Stimulated activated CD4-positive, alpha-beta T cell treated with anti-CD3 and anti-CD28 coated beads, Interleukin-4, amount 100 ng/mL, for 4 hours (primary cell): ENCODE measurements at places on chromosomes 3 and 15.
A peak's percentile ranks its signal among the peaks of the same experiment; 100 is the strongest.

DNA sequence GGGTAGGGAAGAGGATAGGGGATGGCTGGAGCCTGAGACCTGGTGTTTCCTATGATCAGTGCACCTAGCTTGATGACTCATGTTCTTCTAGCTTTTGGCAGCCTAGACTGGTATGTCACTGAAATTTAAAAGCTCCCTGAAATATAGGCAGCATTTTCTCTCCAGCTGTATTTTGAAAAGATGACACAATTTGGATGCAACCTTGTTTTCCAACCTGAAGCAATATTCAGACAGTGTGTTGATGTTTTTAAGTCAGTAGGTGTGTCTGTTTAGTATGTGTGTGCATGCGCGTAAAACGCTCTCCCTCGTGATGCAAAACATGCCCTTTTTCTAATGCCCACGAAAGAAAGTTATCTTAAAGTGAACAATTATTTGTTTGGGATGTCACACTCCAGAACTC lies 58.5 kb downstream of the RPL22L1 start:
- no peak for DNase-seq

- DNase-seq: no peak
Measured at GRCh38 chr3:98770261-98771039, 7.3 kb downstream of the ST3GAL6 start.

- DNase-seq: no peak
Measured at GRCh38 chr3:2851835-2852234, 258.3 kb downstream of the IL5RA start.

- DNase-seq: no peak
Measured at GRCh38 chr3:126552688-126553283, 5.9 kb downstream of the C3orf22 start.

DNA sequence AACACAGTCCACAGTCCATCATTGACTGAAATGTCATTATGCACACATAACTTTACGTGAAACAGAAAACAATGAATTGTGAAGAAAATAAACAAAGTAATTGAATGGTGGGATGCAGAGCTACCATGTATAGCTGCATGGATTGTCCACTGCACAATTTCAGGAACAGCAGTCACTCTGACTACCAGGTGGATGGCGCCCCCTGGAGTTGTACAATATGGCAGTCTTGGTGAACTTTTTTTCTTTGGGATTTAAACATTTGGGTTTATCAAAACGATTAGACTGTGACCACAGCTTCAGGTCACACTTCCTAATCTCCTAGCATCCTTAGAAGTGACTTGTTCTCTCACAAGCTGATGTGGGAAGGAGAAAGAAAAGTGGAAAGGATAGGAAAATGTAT lies 48.9 kb upstream of the TCF12 start:
- no peak for DNase-seq

DNA sequence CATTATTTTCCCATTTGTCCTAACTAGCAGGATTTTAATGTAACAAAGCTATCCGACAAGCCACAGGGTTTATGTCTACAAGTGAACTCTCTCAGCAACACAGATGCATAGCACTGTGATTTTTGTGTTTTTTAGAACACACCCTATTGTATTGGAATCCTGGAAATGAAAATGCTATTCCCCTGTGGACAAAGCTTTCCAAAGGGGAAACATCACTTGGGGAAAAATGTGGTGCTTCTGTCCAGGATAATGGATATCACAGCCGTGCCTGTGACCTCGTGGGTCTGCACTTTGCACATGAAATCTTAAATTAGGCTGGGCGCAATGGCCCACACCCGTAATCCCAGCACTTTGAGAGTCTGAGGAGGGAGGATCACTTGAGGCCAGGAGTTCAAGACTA lies 60.6 kb downstream of the EFCAB12 start:
- no peak for DNase-seq

DNA sequence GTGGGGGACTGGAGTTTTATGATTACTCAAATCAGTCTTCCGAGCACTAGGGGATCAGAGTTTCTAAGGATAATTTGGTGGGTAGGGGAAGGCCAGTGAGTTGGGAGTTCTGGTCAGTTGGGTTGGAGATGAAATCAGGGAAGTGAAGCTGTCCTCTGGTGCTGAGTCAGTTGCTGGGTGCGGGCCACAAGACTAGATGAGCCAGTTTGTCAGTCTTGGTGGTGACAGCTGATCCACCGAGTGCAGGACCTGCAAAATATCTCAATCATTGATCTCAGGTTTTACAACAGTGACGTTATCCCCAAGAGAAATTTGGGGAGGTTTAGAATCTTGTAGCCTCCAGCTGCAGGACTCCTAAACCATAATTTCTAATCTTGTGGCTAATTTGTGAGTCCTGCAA lies 249.4 kb downstream of the FAM43A start:
- no peak for DNase-seq

DNA sequence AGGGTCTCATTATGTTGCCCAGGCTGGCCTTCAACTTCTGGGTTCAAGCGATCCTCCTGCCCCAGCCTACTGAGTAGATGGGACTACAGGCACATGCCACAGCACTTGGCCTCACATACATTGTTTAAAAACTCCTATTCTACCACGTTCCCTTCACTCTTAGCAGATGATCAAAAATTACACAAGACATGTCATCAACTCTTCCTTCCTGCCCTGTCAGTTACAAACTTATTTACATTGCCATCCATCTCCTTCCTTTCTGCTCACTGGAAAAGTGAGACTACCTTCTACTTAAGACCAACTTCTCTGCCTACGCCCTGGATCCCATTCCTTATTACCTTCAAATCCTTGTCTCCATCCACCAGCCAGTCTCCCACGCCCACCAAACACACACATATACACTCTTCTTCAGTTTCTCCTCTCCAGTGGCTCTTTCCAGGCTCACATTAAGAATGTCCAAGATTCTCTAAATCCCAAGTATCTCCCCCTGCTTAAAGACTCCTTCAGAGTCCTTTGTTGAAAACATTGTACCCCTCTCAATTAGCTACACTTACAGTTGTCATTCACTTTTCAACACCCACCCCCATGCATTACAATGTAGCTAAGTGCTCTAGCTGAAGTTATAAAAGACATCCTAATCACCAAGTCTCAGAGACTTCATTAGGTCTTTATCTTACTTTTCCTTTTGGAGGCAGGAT lies 4.3 kb downstream of the PEAK1 start:
- no peak for DNase-seq

DNA sequence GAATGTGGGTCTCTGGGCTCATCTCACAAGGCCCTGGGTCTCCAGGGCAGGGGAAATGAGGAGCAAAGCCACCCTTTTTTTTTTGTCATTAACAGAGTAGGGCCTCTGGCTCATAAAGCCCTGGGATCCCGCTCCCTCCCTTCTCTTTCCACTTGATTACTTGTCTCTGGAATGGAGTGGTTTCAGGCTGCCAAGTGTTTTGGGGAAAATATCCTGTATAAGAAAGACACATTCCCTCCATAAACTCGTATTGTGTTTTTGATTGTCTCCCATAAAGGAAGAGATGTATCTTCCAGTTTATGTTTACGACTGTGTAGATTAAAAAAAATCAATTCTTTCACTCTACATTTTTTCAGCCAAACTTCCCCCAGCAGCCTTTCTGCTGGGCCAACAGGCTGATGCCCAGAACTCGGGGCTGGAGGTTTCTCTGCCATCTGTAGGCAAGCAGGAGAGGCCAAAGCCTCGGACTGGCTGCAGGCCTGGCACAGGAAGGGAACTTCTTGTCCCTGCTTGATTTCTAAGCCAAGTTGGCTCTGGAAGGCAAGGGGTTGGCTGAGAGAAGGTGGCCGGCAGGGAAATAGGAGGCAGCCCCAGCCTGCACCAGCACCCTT lies 49.4 kb upstream of the INSYN1 start:
- DNase-seq: no peak

DNA sequence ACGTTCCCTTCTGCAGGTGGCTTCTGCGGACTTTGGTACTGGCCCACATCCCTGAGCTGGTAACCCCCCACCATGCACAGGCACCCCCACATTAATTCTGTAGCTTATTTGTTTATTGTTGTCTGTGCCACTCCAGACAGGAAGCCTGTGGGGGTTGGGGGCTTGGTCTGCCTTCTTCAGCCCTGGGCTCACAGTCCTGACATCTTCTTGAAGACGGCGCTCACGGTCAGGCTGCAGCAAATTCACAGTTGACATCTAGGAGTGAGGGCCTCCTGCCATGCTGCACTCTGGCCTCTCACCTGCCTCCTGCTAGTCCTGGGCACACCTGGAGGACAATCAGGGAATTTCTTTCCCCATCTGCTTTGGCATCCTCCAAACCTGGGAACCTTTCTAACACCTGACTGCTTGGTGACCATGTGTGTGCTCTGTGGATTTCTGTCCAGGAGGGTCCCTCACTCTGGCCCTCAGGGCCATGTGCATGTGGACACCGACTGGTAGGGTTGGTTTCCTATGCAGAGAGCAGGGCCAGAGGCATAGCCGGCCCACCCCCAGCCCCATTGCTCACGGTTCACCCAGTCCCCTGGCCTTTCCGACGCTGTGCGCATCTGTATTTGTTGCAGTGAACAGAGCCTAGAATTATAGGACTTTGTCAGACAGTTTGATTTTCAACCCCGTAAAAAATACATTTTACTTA lies 68.8 kb downstream of the APBA2 start:
- DNase-seq: no peak

GRCh38 chr3:146715170-146715569 lies 110.0 kb upstream of the PLSCR5 start:
- no peak for DNase-seq

DNA sequence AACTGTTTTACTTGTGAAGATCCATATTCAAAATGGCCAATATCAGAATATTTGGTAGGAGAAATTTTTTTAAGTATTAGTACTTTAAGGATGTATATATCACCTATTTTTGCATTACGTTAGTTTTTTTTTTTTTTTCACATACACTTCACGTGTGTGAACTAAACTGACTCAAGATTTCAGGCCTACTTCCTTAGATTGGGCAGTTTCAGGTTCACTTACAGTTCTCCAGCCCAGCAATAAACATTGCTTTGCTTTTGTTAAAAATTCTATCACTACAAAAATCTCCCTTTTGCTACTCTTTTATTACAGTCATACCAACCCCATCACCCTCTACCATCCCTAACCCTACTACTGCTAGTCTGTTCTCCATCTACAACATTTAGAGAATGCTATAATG lies 183.6 kb downstream of the KCNH8 start:
- DNase-seq: no peak

DNA sequence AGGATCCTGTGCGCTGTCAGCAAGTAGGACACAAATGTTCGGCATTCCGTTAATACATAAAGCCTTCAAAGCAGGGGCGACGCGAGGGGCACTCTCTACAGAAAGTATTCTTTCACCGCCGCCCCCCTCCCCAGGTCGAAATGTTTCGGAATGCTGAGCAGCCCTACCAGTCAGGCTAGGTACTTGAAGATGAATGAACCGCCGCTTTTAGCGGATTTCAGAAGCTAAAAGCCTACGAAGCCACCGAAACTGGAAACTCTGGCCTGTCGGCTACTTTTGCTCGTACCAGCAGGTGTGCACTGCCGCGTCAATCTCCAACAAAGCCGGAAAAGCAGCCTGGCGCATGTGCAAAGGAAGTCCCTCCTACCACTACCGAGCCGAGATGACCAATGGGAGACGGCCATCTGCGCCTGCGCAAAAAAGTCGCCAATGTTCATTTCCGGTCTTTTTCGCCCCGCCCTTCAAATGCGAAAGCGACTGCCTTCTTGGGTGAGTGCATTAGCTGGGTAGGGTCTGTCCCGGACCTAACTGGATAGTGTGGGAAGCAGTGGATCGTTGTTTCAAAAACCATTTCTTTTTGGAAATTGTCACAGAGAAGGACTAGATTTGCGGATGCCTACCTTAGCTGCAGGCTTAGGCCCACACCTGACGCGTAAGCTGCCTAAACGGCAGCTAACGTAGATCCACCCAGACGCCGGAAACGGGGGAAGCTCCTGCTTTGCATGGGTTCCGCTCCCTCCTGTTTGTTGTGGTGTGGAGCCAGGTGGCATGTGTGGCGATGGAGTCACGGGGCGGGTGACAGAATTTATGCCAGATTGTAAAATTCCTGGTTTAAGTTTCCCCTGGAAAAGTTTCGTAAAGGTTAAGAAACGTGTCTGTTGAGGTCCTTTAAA lies at the start of gene WDR5B:
Gene WDR5B, minus strand, starts transcription at position 301 of the 893 bp plus-strand sequence. CDS start 534 bp downstream, outside the sequence.
- peak; percentile 97 for DNase-seq

- DNase-seq: no peak
Measured at GRCh38 chr15:38796589-38796988, 232.0 kb upstream of the RASGRP1 start.

GRCh38 chr15:58381697-58382096 lies 50.1 kb upstream of the LIPC start:
- no peak for DNase-seq
